ENCODE measurements at places on chromosomes 3 and 15.

DNA sequence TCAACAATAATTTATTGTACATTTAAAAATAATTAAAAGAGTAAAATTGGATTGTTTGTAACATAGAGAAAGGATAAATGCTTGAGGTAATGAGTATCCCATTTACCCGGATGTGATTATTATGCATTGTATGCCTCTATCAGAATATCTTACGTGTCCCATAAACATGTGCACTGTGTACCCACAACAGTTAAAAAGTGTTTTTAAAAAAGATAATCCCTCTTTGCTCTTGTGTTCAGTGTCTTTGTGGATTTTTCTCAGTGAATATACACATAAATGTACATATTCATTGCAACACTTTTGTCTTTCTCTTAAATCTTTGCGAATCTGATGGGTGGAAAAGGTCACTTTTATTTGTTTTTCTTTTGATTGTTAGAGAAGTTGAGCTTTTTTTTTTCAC lies 20.4 kb downstream of the YEATS2 start:
- no peak for DNase-seq

- no peak for DNase-seq
Measured at GRCh38 chr15:50095938-50096821, 22.9 kb downstream of the ATP8B4 start.

DNA sequence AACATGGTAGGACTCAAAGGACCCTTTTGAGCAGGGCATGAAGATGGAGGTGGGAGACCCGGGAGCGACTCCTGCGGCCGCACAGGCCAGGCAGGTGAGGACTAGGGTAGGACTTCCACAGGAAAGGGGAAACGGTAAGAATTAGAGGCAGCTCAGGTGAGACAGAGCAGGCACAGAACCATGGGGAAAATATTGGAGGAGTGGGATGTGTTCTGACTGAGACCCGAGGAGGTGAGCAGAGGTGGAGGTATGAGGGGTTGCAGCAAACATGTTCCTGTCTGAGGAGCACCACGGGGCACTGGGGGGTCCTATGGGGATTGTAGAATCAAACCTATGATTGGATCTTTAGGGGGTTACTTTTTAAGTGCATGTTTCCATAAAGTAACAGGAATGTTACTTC lies 1.4 kb upstream of the ISG20 start:
- no peak for DNase-seq

DNA sequence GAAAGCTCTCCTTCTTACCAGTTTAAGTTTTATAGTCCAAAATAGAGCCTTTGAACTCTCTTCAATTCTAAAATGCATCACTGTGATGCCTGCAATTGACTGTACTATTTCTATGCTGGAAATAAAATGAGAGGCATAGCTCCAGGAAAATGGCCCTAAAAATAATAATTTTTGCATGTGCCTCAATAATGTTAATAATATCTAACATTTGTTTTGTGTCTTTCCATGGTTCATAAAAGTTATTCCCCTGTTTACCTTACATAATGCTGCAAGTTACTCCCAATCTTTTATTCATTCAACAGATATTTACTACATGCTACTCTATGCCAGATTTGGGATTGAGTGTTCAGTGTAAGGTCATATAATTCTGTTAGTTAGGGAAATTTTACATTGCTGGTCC lies 574.0 kb downstream of the RBMS3 start:
- no peak for DNase-seq

DNA sequence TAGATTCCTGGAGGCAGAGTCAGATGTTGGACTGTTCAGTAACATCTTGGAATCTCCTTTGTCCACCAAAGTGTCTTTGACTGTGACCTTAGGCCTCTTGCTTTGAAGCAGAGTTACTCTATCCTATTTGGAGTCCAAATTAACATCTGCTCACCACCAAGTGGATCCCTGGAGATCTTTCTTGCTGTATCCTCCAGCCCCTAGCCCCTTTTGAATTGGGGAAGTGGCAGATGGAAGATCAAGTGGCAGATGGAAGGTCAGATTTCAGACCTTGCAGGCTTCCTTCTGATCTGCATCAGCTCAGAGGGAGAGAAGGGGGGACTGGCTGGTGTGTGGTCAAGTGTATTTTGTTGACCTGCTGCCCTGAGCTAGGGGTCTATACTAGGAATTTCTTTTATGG lies 125.0 kb upstream of the ROPN1 start:
- DNase-seq: no peak

DNA sequence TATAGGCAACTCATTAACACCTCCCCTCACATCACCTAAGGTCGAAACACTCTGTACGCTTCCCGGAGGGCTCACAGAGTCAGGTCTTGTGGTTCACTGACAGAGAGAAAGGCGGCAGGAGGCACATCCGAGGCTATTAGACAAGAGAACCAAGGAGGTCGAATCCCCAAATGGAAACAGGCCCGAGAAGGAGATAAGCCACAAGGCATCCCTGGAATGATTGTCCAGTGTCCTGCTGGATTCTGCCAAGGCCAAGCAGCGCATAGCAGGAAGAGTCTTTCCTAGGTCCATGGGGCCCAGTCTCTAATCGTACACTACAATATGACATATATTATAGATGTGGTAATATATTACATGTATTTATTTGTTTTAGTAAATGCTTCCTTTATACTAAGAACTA lies 58.5 kb downstream of the ANXA2 start:
- no peak for DNase-seq

DNA sequence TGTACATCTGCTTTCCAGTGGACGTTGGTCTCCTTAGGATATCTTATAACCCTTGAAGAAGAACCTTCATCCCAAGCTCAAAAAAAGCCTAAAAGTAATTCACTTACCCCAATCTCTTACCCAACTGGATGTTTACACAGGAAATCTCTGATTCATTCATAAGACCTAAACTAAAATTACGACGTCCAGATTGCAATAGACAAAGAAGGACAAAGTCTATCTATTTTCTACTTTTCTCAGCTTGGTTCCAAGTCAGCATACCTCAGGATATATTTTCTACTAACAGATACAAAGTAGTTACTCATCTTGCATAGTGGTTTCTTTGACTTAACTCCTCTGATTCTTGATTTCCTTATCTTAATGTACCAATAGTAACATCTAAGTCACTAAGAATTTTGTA lies 669.9 kb downstream of the OTOL1 start:
- DNase-seq: no peak

- DNase-seq: peak; percentile 65
Measured at GRCh38 chr3:5426094-5426883, 238.8 kb downstream of the EDEM1 start.

DNA sequence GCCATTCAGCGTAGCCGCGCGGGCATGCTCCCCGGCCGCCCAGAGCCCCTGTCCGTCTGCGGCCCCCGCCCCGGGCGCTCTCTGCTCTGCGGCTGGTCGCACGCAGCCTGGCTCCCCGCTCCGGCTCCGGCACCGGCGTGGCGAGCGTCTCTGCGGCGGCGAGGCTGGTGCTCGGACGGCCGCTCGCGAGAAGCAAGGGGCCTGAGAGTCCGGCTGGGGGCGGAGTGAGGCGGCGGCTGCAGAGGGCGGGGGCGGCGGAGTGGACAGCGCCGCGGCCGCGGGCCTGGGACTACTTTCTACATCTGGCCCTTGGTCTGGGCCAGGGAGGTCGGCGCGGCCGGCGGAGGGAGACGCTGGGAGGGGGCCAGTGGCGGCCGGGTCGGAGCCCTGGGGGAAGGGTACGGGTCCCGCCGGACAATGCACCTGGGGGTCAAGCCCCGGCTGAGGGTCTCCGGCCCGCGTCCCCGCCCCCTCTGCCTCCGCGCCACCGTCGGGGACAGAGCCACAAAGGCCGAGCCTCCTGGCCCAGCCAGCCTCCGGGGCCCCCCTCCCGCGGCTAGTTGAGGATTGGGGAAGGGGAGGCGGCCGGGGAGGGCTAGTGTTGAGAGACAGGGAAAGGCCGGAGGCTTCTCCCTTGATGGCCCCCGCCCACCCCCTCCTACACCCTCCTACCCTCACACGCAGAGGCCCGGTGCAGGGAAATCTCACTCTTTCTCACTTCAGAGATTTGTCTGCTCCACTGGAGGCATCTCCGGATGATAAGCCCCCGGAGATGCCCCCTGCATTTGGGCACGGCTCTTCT lies at the start of gene PRTG:
Gene PRTG (minus strand): TSS at position 226 of the 802 bp plus-strand sequence. CDS start 221 bp downstream, at position 5.
- no peak for DNase-seq

DNA sequence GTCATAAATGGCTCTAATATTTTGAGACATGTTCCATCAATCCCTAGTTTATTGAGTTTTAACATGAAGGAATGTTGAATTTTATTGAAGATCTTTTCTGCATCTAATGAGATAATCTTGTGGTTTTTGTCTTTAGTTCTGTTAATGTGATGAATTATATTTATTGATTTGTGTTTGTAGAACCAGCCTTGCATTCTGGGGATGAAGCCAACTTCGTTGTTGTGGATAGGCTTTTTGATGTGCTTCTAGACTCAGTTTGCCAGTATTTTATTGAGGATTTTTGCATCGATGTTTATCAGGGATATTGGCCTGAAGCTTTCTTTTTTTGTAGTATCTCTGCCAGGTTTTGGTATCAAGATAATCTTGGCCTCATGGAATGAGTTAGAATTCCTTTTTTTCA lies 72.0 kb upstream of the CD96 start:
- no peak for DNase-seq

- DNase-seq: peak; percentile 58
Measured at GRCh38 chr3:40191850-40192448, 117.6 kb upstream of the EIF1B start.

- no peak for DNase-seq
Measured at GRCh38 chr3:102360183-102360860, 74.5 kb upstream of the ZPLD1 start.

DNA sequence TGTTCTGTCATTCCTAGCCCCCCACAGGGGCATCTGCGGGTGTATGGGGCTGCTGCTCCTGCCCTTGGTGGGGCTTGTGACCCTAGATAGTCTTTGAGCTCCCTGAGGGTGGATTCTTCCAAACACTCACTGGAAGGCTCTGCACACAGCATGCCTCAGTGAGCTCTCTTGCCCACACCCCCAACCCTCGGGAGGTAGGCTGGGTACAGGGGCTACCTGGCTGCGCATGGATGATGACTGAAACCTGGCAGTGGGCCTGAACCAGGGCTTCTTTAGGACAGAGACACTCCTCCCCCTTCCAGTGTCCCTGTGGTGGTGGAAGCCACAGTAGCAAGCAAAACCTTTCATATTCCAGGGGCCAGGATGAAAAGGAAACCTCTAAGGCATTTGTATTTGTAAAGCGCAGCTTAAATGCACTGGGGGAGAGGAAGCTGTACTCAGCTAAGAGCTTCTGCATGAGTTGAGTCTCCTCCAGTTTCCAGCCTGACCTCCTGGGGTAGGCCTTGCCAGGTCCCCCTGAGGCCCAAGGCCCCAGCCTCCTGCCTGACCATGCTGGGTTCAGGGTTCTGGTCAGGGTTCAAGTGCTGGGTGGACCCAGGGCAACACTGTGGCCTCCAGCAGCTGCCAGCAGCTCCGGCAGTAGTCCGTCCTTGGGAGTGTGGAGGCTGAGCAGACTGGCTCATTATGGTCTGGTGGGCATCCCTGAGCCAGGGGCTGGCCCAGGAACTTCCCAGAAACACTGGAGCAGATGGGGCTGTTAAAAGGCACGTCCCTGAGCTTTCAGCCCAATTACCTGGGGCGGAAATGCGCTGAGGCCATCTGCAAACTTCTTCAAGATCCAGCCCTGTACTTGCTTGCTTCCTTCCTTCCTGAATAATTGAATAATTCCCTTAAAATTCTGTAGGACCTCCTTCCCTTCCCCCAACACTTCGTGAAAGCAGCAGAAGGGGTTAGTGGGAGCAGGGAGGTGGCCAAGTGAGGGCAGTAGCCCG lies 89.7 kb downstream of the HMG20A start:
- DNase-seq: no peak

DNA sequence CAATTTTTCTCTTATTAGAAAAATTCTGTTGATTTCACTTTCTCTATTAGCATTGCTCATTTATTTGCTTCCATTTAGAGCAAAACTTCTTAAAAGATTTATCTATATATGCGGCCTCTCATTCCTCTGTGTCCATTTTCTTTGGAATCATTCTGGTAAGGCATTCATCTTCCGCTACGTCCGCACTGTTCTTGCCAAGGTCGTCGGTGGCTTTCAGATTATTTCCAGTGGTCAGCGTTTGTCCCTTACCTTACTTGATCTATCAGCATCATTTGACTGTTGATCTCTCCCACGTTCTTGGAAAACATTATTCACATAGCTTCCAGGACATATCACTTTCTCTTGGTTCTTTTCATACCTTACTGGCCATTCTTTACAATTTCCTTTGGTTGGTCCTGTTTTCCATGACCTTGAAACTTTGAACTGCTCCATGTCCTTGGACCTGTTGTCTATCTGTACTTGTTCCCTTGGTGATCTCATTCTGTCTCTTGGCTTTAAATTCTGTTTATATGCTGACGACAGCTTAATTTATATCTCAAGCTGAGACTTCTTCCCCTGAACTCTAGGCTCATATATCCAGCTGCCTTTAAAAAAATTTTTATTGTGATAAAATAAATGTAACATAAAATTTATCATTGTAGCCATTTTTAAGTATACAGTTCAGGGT lies 54.5 kb downstream of the SLMAP start:
- no peak for DNase-seq

DNA sequence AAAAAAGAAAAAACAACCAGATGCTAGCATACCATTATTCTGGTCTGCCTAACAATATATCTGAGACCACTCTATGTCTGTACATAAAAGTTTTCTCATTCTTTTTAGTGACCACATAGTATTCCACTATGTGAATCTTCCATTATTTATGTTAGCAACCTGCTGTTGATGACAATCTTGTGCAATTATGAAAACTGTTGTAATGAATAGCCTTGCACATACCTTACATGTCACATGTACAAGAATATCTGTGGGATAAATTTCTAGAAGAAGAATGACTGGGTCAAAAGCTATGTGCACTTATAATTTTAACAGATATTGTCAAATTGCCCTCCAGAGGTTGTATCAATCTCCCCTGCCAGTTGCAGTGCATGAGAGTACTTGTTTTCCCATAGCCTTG lies 62.5 kb downstream of the ARHGAP31 start:
- no peak for DNase-seq

DNA sequence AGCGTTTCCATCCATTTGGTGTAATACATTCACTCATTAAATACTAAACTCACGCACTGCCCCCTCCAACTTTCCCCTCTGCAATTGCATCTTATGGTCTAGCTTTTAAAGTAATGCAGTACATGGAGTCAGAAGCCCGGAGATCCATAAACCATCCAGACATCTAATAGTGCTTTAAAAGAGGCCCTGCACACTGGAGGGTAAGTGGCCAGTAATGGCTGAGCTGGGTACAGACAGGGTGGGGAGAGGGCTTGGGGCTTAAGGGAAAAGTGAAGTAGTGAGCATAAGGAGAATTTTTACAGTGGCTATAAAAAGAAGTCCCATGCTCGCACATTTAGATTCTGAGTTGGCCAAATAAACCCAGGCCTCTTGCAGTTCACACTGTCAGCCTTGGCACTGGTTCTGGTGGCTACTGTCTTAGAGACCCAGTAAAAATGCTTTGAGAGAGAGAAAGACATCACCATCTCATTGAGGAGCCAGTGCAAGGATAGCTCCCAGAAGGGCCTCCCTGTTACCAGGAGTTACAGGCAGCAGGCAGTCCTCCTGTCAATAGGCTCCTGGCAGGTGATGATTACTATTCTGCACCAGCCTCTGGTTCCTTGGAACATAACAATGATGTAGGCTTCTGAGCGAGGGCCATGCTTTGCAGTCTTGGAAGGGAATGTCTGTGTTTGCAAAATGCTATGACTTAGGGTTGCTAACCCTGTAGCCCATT lies 112.6 kb upstream of the NEO1 start:
- no peak for DNase-seq
